ENCODE measurements at places on chromosomes 3 and 15.

DNA sequence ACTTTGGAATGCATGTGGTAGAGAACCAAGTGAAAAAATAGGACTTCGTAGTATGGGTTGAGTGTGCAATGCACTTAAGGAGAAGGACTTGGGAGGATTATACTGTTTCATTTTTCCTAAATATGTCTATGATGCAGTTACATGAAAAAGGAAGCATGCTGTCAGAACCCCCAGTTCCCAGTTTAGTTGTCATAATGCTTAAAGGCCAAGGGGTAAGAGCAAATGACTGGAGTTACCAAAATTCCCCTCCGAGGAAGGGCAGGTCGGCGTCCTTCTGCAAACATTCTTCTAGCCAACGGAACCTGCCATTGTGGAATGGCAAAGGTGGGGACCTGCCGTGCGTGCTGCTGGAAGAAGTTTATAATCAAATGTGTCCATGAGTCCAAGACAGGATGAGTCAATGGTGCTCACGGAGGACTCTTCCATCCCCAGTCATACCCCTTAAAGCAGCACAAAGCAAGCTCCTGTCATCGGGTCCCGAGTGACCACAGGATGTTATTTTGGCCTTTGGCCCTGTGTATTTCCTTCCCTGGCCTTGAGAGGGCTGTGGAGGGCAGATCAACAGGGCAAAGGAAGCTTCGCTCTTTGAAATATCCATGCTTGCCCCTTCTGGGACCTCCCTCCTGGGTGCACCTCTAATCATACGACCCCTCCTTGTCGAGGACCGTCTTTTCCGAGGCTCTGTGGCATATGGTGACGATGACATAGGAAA is 93.2 kb downstream of the SLCO3A1 start:
- no peak for DNase-seq

GRCh38 chr3:195701042-195701915 is 19.5 kb upstream of the MUC20 start:
- DNase-seq, result no peak

GRCh38 chr3:146546366-146546965 is 2.1 kb upstream of the PLSCR1 start:
- DNase-seq, result no peak

GRCh38 chr3:56277236-56277635 is 191.0 kb downstream of the ERC2 start:
- no peak for DNase-seq

GRCh38 chr3:141330235-141330634 is 38.1 kb upstream of the ZBTB38 start:
- DNase-seq, result no peak

DNA sequence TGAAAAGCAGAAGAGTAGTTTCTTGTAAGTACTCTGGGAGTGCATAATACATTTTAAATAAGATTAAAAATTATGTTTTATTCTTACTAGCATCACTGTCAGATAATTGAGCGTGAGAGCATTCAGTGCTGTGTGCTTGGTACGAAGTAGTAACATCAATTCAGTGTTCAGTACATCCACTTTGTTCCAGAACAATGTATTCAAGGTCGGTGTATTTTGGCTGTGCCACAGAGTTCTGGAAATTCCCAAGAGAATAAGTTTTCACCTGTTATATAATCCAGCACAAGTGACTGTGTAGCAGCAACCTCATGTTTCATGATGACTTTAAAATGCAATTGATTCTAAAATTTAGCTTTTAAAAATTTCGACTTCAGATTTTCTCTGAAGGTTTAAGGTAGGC is 130.6 kb downstream of the IGF1R start:
- no peak for DNase-seq
